Peyer's patch (tissue), 4 donors: ENCODE measurements at places on chromosomes 4 and X. TPM values are rescaled to one million over a fixed set of nuclear protein-coding genes. Genes with fewer than 3 reads are reported as not detected.

The PFKFB1 gene
- not detected for total RNA-seq

DNA sequence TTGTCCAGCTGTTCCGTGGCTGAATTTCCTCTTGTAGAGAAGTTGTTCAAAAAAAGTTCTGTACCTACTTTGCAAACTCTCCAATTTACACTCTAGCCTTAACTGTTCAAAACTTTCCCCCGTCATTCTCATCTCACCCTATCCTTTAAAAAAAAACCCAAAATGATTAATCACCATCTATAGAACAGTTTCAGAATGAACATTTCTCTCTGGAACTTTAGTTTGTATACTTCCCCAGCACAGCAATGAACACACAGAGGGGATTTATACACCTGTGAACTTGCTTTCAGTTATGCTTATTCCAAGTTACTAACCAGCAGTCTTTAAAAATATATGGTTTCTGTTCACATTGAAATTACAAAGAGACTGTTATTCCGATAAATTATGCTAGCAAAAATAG, 1.2 kb downstream of the GEMIN8 start:
- H3K4me3 ChIP-seq: no peak overlapping the region
- H3K4me1 ChIP-seq: no peaks in the 10 kb centered on the region
- no peaks in the 10 kb centered on the region for H3K27me3 ChIP-seq
- DNase-seq: no peak
- no peaks in the 10 kb centered on the region for H3K36me3 ChIP-seq
- H3K27ac ChIP-seq: no peak overlapping the region

GRCh38 chr4:138225477-138225876, 16.7 kb downstream of the SLC7A11 start:
- no peak overlapping the region for H3K27ac ChIP-seq
- no peaks in the 10 kb centered on the region for H3K4me1 ChIP-seq
- no peak for DNase-seq

GRCh38 chr4:39051492-39051891, 10.5 kb upstream of the KLHL5 start:
- no peaks in the 10 kb centered on the region for H3K36me3 ChIP-seq
- no peak for DNase-seq
- H3K27me3 ChIP-seq: no peaks in the 10 kb centered on the region
- no peak overlapping the region for H3K4me3 ChIP-seq
- H3K4me1 ChIP-seq: no peaks in the 10 kb centered on the region

The DGKK gene
- not detected for total RNA-seq

GRCh38 chrX:132483488-132483887, 5.3 kb downstream of the MBNL3 start:
- DNase-seq: no peak
- H3K4me3 ChIP-seq: no peak overlapping the region
- no peaks in the 10 kb centered on the region for H3K4me1 ChIP-seq

The FAM241A gene
- total RNA-seq: 1.7 TPM
